Stomach (tissue), 19 donors: ENCODE measurements at places on chromosomes 12 and 14. TPM values are rescaled to one million over a fixed set of nuclear protein-coding genes. Genes with fewer than 3 reads are reported as not detected.

TBX5 gene
- polyA plus RNA-seq = not detected

GPR68 gene
- 1.9 TPM for polyA plus RNA-seq

DNA sequence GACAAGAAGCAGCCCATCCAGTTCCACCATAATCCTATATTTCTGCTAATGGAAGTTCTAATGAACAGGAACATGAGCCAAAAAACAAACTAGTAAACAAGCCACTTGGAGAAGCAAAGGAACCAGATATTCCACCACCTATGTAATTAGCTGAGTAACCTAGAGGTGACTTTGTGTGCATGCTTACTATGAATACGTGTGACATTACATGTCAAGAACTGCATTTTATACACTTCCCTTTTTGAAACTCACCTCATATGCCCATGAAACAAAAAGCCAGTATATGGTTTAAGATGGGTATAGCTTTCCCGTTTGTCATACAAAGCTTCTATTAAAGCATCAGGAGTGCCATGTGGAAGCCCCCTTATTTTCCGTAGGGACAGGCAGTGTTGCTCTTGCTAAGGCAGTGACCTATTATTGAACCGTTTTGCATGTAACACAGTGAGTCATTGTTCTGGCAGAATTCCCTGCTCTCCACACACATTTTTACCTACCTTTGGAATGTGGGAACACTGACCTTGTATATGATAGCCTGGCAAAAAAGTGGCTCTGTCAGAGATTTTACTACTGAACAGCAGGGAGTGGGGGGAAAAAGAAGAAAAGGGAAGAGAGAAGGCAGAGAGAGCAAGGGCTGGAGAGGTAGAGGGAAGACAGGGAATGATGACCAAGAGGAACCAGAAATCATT, 34.8 kb upstream of the FRMD6 start:
- peak; percentile 27 for DNase-seq
- no peaks in the 10 kb centered on the region for H3K36me3 ChIP-seq
- no peaks in the 10 kb centered on the region for H3K27me3 ChIP-seq
- no peaks in the 10 kb centered on the region for H3K4me1 ChIP-seq

IKZF4 gene
- 2.4 TPM for polyA plus RNA-seq

- H3K27ac ChIP-seq = no peak overlapping the region
- H3K27me3 ChIP-seq = no peaks in the 10 kb centered on the region
- no peaks in the 10 kb centered on the region for H3K36me3 ChIP-seq
- peak; percentile 5 for DNase-seq
Measured at GRCh38 chr14:83251402-83251801, 1717.7 kb upstream of the SEL1L start.

DNA sequence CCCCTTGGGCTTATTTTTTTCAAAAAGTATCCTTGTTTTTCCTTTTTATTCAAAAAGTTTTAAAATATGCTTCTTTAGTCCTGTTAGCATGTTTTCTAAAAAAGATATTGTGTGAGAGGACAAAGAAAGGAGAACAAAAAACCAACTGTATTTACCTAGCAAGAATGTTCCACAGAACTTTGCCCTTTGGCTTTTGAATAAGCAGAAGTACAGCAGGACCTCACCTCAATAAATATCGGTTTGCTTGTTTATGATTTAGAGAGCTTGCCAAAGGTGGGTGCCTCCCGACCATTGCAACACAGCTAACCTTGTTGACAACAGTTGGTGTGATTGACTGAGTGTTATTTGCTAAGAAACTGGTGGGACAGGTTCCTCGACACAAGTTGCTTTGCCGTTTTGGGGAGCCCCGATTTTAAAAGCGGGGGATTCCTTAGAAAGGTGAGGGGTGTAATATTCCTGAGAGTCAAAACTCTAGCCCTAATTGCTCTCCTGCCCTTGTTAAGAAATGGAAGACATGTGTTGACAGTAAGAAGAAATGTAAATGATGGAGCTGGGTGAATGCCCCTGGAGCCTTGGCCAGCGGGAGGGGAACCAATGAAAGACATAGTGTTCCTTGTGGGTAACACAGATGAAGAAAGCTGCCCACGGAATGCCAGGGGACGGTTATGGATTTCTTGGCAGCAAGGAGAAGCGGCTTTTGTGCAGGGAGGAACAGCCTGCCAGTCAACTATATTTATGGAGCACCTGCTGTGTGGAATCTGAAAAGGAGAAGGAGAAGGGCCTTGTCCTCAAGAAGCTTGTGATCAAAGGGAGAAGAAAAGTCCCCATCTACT, 13.7 kb downstream of the MYBPC1 start:
- H3K36me3 ChIP-seq = no peaks in the 10 kb centered on the region
- H3K27me3 ChIP-seq = no peaks in the 10 kb centered on the region
- peak overlapping the region; percentile 83 for H3K27ac ChIP-seq
- peak; percentile 85 for DNase-seq
- H3K4me1 ChIP-seq = peaks cover 27% of the 10 kb centered on the region

PSMD9 gene
- 97.3 TPM for polyA plus RNA-seq

ATL1 gene
- 2.6 TPM for polyA plus RNA-seq

DNA sequence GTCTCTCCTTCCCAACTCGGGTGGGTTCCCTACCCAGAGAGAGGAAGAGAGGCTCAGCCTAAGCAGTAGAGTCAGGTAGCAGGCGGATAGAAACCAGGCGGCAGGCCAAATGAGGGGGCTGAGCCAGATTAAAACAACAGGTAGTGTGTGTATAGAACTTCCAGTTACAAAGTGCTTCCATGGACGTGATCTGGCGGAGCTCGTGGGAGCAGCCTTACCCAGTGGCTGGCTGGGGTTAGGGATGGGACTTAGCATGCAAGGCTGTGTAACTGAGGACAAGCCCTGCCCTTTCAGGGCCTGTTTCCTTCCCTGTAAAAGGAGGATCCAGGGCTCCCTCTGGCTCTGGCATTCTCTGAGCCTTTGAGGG, 8.3 kb downstream of the KRT80 start:
- no peak overlapping the region for H3K4me3 ChIP-seq
- H3K36me3 ChIP-seq = no peaks in the 10 kb centered on the region
- DNase-seq = peak; percentile 61
- peak overlapping the region; percentile 24 for H3K27ac ChIP-seq
- no peaks in the 10 kb centered on the region for H3K4me1 ChIP-seq

TAS2R43 gene
- not detected for polyA plus RNA-seq

GRCh38 chr14:28130610-28131284, 635.8 kb upstream of the FOXG1 start:
- H3K4me3 ChIP-seq = no peak overlapping the region
- no peak for DNase-seq
- no peak overlapping the region for H3K27ac ChIP-seq
- H3K4me1 ChIP-seq = no peaks in the 10 kb centered on the region

ERC1 gene
- polyA plus RNA-seq = 5.7 TPM

GRCh38 chr12:119341020-119341419, 6.5 kb downstream of the CCDC60 start:
- H3K36me3 ChIP-seq = no peaks in the 10 kb centered on the region
- H3K4me1 ChIP-seq = no peaks in the 10 kb centered on the region
- no peak for DNase-seq
- no peak overlapping the region for H3K4me3 ChIP-seq
- no peak overlapping the region for H3K27ac ChIP-seq

- H3K27me3 ChIP-seq = no peaks in the 10 kb centered on the region
- DNase-seq = no peak
- no peaks in the 10 kb centered on the region for H3K4me1 ChIP-seq
Measured at GRCh38 chr14:39957290-39957689, 525.1 kb upstream of the FBXO33 start.

FAM90A1 gene
- polyA plus RNA-seq = not detected
